ENCODE measurements at places on chromosomes 2 and 18. TPM values are rescaled to one million over a fixed set of nuclear protein-coding genes. Genes with fewer than 3 reads are reported as not detected.

- no peak for DNase-seq
Observed at GRCh38 chr2:238731961-238732360, 115.9 kb upstream of the TWIST2 start.

DNA sequence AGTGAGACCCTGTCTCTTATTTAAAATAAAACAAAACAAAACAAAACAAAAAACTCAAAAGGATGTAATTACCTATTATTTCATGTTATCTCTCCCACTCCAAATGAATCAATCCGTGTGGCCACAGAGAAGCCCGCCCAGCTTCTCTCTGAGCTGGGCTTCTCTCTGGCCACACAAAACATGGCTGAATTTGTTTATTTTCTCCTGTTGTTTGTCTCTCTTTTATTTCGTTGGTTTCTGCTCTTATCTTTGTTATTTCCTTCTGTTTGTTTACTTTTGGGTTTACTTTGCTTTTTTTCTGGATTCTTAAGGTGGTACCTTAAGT lies 1.5 kb upstream of the TRABD2A start:
- no peak for DNase-seq

- no peak for DNase-seq
Observed at GRCh38 chr2:216644842-216645635, 11.8 kb downstream of the IGFBP2 start.

- DNase-seq, result no peak
Observed at GRCh38 chr2:58140508-58141072, 94.0 kb downstream of the VRK2 start.

DNA sequence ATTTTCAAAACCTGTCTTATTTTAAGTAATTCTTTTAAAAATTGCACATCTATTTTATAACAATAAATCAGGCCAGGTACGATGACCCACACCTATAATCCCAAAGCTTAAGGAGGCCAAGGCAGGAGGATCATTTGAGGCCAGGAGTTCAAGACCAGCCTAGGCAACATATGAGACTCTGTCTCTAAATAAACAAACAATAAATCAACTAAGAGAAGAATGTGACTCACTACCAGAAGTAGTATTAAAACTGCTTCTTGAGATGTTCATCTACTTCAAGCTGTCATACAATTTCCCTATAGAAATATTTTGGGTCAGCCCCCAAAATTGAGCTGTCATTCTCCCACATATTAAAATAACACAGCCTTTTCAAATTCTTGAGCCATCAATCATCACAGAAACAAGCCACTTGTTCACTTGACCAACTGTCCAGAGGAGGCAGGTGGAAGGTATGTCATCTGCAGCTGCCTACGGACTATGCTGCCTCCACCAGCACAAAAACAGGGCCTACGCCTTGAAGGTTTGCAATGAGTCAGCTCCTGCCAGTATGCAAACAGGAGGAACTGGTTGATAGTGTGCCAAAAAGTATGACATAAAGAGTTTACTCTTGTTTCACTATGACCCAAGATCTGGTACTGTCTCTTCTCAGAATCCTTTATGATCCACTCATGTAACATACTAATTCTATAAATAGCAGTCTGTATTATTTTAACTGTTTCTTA lies 33.6 kb downstream of the KIDINS220 start:
- DNase-seq, result no peak

- no peak for DNase-seq
Observed at GRCh38 chr18:3212657-3213056, 7.1 kb downstream of the MYOM1 start.

GRCh38 chr2:43055985-43056384 lies 170.4 kb downstream of the ZFP36L2 start:
- DNase-seq, result no peak

DNA sequence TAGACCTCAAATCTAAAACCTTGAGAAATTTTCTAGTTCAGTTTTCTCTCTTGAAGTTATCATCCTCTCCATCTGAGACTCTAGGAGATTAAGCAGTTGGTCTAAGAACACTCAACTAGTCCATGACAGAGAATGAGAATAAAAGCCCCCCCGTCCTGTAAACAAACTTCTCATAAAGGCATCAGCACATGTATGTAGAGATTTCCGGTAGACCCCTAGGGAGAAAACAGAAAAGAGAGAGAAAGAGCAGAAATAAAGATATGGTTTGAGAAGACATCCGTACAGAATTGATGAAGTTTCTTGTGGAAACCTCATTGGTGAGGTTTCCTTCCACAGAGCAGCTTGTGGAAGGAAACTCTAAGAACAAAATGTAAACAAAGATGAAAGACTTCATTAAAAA lies 3.2 kb upstream of the GPR155 start:
- no peak for DNase-seq

GRCh38 chr2:136113209-136113971 lies 4.6 kb downstream of the CXCR4 start:
- DNase-seq, result no peak

DNA sequence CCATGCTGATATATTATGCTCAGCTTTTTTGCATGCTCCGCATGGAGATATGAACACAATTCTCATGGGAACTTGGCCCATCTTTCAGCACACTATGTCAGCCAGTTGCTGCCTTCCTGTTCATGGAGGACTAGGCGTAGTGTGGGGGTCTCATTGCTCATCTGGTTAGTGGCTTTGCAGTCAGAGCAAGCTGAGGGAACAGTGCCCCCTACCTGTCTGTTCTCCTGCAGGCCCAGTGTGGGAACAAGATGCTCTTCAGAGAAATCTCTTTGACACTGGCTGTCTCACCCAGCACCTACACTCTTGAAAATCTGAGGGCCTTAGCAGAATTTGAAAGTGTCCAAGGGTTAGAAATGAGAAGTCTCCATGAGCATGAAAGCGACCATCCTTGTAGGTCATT lies 47.1 kb downstream of the SPTBN1 start:
- no peak for DNase-seq

GRCh38 chr2:45138904-45139303 lies 129.7 kb upstream of the SIX2 start:
- no peak for DNase-seq

DNA sequence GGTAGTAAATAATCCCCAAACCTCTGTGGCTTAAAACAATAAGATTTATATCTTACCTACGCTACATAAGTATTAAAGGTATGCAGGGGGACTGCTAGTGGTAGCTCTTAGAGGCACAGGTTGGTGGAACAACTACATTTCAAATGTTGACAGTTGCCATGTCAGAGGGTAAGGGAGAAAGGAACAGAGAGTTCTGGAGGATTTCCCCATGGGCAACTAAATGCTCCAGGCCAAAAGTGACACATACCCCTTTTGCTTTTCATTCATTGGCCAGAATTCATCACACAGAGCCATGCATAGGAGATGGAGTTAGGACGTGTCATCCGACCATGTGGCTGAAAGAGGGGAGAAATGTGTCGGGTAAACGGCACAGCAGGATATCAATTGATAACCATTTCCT lies 133.2 kb downstream of the NAPG start:
- DNase-seq, result no peak

DNA sequence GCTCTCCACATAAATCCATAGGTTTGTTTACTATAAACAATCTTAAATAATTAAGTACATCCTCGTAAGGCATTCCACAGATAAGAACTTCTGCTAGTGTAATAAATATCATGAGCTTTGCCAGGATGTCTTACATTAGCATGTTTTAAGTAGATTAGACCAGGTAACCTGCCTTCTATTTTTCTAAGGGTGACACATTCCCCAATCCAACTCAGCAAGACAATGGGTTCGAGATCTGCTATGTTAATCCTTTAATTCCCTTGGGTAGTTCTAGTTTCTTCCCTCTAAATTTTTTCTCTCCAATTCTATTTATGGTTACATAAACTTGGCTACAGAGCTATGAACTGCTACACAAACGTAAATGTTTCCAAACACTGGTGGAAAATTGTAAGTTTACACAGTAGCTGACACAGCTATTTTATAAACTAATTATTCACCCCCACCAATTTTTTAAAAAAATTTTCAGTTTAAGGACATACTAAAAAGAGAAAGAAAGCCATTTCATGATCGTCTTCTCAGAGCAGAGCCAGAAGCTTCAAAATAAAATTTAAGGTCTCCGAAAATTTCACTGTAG lies 386.5 kb upstream of the SLC39A10 start:
- DNase-seq, result no peak

DNA sequence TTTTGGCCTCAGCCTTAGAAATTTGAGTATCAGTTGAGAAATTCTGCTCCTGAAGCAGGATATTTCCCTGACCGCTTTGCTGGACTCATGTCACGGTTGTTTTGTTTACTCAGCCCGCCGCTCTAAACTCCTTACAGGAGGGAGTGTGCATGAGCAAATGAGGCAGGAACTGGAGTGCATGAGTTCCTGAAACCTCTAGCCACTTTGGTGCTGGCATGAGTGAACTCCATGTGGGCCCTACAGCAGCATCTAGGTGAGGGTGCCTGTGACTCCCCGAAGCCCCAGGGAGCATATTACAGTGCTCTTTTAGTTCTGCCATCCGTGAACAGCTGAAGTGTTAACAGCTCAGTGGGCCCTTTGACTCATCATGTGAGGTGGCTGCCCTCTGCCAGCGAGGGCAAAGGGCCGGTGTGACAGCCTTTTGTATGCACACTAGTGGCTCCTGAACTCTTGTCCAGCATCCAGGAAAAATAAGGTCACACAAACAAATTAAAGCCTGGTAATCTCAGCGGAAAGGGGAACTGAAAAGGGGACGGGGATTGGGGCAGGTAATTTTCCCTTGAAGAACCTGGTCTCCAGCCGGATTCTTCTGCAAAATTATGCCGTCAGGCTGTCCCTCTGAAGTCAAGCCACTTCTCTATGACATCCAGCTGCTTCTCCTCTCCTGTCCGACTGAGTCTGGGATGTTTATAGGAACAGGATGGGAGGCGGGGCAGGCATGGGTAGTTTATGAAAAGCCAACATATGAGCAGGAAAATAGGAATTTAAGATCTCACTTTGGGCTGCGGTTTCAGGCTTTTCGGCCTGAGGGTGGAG lies 1668.7 kb downstream of the SUCLG1 start:
- no peak for DNase-seq

GRCh38 chr18:75475228-75475627 lies 47.7 kb upstream of the SMIM21 start:
- no peak for DNase-seq

DNA sequence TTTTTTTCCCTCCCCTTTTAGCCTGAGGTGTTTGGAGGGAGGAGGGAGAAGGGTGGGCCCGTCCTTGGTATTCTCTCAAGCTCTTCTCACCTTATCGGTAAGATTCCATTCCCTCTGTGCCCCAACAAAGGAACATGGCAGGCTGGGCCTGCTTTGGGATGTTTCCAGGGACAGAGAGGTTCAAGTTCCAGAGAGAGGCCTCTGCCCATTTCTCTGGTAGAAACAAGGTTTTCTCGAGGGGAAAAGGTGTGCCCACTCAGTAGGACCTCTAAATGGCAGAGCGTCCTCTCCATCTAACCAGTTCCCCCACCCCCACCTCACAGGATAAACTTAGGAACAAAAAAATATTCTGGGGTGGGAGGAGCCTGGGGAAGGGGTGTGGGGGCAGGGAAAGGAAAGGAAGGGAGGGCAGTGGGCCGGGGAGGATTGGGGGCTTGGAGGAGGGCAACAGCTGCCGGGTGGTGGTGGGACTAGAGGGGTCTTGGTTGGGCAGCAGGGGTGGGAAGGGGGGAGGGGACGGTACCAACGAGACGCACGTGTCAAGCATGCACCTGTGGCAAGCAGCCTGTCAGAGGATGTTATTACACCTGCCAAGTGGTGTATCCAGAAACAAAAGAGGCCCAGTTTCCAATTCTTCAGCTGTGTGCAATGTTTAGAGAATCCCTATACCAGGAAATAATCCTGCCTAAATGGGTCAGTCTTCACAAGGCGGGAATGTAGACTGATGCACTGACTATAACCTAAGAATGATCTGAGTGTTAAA lies 2.1 kb downstream of the PCBP1 start:
- no peak for DNase-seq

GRCh38 chr2:37871456-37872191 lies 53.5 kb upstream of the RMDN2 start:
- no peak for DNase-seq

DNA sequence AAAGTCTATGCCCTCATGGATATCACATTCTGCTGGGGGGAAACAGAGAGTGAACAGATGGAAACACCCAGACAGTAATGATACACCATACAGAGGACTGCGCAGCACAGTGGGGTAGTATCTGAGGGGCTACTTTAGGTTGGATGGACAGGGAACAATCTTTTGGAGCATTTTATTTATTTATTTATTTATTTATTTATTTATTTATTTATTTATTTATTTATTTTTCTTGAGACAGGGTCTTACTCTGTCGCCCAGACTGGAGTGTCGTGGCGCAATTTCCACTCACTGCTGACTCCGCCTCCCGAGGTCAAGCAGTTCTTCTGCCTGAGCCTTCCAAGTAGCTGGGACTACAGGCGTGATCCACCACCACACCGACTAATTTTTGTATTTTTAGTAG lies 89.2 kb downstream of the TGOLN2 start:
- no peak for DNase-seq

DNA sequence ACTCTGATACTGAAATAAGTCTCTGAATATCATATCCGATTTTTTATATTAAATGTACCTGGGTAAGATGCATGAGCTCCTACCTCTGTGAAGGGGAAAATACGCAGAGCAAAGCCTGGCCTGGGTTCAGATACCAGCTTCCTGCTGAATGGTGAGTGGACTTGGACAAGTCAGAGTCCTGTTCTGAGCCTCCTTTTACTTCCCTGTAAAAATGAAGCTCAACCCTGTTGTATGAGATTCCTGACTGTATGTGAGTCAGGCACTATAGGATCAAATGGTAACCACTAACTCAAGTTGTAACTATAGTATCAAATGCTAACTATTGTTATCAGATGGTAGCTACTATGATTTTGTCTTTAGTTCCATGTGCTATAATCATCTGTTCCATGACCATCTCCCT lies 561.7 kb downstream of the CNTNAP5 start:
- DNase-seq, result no peak

DNA sequence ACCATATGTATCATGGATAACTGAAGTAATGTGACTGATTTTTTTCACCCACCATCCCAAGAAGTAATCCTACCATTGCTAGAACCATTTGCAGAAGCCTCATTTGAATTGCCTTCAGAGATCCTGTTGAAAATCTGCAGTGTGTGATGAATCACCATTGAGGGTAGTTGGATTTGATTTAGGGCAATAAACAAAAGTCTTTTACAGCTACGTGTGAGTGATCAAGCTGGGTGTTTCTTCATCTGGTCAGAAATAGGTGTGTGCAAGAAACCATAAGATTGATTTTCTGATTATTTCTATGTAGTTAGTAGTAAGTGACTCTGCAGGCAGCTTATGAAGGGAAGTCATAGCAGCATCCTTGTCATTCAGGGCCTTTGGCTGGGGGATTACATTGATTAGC lies 159.6 kb downstream of the MGAT5 start:
- no peak for DNase-seq

- peak; percentile 70 for DNase-seq
Observed at GRCh38 chr18:50194631-50195532, at the start of gene MYO5B. MYO5B (minus strand) TSS chr18:50195147; CDS start chr18:50194793, 354 bp downstream.

Gene SH3BP4
- 12.3 TPM for polyA plus RNA-seq

Gene MC5R
- not detected for polyA plus RNA-seq

Gene RFTN2
- polyA plus RNA-seq, result 3.1 TPM

Gene CABLES1
- 3.2 TPM for polyA plus RNA-seq

Gene ZDBF2
- polyA plus RNA-seq, result 1.9 TPM

Gene SERPINB12
- polyA plus RNA-seq, result not detected

Gene BMP10
- polyA plus RNA-seq, result 153 TPM

Gene LRRC30
- polyA plus RNA-seq, result not detected

Gene GPR45
- polyA plus RNA-seq, result not detected

Gene PAX8
- 0.05 TPM for polyA plus RNA-seq

Gene HES6
- polyA plus RNA-seq, result 6.0 TPM

Gene VWA3B
- 0.23 TPM for polyA plus RNA-seq
